EL (cell line): ENCODE measurements at places on chromosomes 13 and 19.
A peak's percentile ranks its signal among the peaks of the same experiment; 100 is the strongest.

DNA sequence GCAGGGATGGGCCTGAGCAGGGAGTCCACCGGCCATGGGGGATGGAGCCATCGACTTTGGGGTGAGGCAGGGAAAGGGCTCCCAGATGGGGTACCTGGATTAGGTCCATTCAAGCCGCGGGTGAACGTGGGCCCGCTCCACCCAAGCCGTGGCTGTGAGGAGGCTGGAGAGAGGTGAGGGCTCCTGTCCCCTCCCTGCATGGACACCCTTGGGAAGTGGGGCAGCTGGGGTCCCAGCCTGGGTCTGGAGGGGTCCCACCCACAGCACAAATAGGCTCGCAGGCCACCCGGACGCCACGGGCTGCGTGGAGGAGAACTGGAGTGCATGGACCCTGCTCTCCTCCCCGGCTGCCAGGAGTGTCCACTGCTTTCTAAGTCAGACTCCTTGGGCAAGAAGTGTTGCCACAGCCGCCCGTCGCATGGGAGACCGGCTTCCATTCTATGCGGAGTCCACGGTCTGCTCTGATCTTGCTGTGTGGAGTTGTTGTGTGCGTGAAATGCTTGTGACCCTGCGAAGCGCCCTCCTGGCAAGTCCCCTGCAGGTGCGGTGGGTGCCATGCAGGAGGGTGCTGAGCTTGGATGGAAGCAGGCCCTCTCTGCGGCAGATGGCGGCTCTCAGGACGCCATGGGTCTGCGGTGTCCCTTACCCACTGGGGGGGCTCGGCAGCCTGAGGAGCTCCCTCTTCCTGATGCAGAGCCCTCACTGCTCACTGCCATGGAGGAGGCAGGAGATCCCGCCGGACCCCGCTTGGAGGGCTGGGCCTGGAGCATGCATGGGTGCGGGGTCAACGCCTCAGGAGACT, 2.0 kb downstream of the DAZAP1 start:
- no peak for DNase-seq

DNA sequence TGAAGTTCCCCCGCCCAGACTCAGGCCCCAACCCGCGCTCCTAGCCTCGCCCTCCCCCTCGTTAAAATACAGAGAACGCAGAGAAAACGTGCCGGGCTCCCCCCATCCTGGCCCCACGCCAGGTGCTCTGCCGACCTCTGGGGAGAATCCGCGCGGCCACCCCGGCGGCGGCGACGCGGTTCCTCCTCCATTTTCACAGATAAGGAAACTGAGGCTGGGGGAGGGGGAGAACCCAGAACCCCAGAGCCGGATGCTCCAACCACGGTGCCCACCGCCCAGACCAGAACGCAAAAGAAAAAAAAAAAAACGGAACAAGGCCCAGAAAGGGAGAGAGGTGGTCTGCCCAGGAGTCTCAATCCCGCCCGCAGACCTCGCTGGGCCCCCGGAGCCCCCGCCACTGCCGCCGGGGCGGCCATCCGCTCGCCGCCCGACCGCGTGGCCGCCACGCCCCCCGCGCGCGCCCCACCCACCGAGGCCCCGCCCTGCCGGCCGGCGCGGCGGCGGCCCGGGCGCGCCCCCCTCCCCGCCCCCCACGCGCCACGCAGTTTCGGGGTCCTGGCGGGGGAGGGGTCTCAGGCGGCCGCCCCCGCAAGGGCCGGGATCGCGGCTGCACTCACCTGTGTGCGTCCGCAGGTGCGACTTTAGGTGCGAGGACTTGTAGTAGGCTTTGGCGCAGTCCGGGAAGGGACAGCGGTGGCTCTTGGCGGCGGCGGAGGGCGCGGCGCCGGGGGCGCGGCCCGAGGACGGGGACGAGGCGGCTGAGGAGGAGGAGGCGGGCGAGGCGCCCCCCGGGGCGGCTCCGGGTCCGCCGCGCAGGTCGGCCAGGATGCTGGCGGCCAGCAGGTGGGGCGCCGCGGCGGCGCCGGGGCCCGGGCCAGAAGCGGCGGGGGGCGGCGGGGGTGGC, 703 bp downstream of the KLF16 start:
- peak; percentile 42 for DNase-seq

DNA sequence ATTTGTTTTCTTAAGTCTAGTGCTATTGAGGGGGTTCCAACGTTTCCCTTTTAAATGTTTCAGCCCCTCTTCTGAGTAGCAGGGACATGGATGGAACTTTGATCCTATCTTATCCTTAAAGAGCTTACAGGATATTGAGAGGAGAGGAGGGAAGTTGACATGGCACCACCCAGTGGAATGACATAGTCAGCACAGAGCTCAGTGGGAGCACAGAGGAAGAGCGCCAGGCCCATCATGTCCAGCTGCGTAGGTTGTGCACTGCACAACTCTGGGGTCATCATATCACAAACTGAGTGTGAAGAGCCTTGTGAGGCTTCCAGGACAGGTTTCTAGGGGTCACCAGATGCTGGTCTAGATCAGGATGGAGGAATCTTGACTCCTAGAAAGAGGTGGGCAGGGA, 4.6 kb upstream of the CDC42EP5 start:
- no peak for DNase-seq

- DNase-seq = no peak
These were observed 6.9 kb downstream of the CTU1 start for GRCh38 chr19:51101171-51101865.

- DNase-seq = no peak
These were observed 300.1 kb downstream of the COG6 start for GRCh38 chr13:39955560-39955959.
